Nephron progenitor cell (in vitro differentiated cells): ENCODE measurements at places on chromosomes 7 and 10.
A peak's percentile ranks its signal among the peaks of the same experiment; 100 is the strongest.

DNA sequence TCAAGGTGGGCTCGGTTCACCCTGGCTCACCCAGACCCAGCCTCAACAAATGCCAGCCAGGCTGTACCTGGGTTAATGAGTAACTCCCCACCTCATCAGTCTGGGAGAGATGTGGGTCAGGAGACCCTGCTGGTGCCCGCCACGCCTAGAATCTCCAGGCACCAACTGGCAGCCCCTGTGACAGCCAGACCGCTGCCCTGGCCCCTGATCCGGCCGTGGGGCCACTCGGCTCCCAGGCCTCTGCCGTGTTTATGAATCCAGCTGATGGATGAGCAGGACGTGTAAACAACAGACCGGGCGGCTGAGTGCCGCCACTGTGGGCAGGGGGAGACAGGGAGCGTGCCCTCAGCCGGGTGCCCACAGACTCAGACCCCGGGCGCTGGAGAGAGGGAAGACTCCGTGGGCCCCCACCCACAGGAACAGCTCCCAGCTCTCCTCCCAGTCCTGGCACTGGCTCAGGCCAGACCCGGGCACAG is 34.0 kb upstream of the PDGFA start:
- no peak overlapping the region for H3K27ac ChIP-seq
- H3K4me1 ChIP-seq, result peaks cover 6% of the 10 kb centered on the region
- H3K36me3 ChIP-seq, result peaks cover 7% of the 10 kb centered on the region
- H3K4me3 ChIP-seq, result no peak overlapping the region
- DNase-seq, result no peak

GRCh38 chr7:16428672-16429071 is 7.3 kb upstream of the CRPPA start:
- no peak overlapping the region for H3K27ac ChIP-seq
- H3K27me3 ChIP-seq, result peaks cover 8% of the 10 kb centered on the region
- no peak overlapping the region for H3K4me3 ChIP-seq
- no peak for DNase-seq

GRCh38 chr7:128206747-128207500 is 34.2 kb upstream of the LEP start:
- no peak for DNase-seq
- no peak overlapping the region for H3K27ac ChIP-seq
- no peaks in the 10 kb centered on the region for H3K36me3 ChIP-seq
- H3K4me3 ChIP-seq, result no peak overlapping the region
- peaks cover 52% of the 10 kb centered on the region for H3K27me3 ChIP-seq

DNA sequence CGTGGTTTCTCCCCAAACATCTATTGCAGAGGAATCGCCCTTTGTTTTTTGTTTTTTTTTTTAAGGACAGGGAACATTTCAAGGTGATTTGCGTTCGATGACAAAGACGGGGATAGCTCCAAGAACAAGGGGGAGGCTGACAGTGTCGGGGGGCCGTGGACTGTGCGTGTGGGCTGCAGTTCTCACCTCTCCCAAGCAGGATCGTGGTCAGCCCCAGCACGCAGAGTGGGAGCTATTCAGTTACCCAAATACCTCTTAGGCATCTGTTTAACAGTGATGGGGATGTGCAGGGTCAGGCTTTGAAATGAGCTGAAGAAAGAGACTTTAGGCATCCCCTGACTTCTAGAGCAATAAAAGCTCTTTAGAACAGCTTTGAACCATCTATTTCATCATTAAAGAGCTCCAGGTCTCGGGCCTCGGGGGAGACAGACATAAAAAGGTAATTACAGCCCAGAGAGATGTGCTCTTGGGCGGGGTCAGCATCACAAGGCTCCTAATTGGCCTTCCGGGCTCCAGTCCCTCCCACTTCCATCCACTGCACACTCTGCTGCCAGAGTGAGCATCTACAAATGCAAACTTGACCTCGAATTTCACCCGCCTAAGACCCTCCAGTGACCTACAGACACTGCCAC is 97.3 kb downstream of the MYL10 start:
- no peaks in the 10 kb centered on the region for H3K27me3 ChIP-seq
- peaks cover 35% of the 10 kb centered on the region for H3K4me1 ChIP-seq
- peak overlapping the region; percentile 63 for H3K27ac ChIP-seq
- H3K36me3 ChIP-seq, result peaks cover 46% of the 10 kb centered on the region
- peak overlapping the region; percentile 10 for H3K4me3 ChIP-seq
- peak; percentile 46 for DNase-seq

DNA sequence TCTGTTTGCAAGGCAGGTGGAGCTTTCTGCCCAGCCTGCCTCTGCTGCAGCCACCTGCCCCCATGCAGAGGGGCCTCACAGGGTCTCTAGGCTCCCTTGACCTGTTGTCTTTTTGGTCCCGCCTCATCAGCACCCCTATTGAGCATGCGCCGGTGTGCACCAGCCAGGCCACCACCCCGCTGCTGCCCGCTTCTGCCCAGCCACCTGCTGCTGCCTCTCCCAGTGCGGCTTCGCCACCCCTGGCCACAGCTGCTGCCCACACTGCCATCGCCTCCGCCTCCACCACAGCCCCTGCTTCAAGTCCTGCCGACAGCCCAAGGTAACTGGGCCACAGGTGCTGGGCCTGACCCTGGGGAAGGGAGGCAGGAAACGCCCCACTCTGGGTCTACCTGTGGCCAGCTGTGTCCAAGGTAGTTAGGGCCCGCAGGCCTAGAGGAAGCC is 38.1 kb downstream of the LDB3 start:
- H3K36me3 ChIP-seq, result no peaks in the 10 kb centered on the region
- H3K4me1 ChIP-seq, result peaks cover 32% of the 10 kb centered on the region
- H3K27ac ChIP-seq, result no peak overlapping the region
- no peak overlapping the region for H3K4me3 ChIP-seq

- H3K27ac ChIP-seq, result no peak overlapping the region
- DNase-seq, result no peak
- peaks cover 2% of the 10 kb centered on the region for H3K27me3 ChIP-seq
- peaks cover 20% of the 10 kb centered on the region for H3K4me1 ChIP-seq
- no peaks in the 10 kb centered on the region for H3K36me3 ChIP-seq
- no peak overlapping the region for H3K4me3 ChIP-seq
These were observed 34.4 kb downstream of the AGR3 start for GRCh38 chr7:16847381-16847860.

DNA sequence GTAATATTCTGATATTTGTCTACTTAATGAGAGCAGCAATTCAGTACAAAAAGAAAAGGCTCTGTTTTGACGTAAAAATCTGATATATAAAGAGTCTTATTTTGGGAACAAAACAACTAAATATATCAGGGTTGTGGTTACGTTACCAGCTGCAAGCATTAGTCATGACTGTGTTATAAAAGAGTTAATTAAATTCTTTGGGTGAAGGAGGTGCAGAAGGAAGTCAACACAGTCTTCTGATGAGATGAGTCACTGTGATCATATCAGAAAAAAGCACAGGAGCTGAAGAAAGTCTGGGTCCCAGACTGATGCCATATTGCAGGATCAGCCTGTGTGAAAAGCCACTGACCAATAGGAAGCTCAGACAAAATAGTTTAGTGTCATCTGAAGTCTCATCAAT is 234.3 kb upstream of the TEX47 start:
- no peaks in the 10 kb centered on the region for H3K36me3 ChIP-seq
- no peak overlapping the region for H3K27ac ChIP-seq
- no peaks in the 10 kb centered on the region for H3K27me3 ChIP-seq
- no peak overlapping the region for H3K4me3 ChIP-seq
- DNase-seq, result no peak
- H3K4me1 ChIP-seq, result no peaks in the 10 kb centered on the region

DNA sequence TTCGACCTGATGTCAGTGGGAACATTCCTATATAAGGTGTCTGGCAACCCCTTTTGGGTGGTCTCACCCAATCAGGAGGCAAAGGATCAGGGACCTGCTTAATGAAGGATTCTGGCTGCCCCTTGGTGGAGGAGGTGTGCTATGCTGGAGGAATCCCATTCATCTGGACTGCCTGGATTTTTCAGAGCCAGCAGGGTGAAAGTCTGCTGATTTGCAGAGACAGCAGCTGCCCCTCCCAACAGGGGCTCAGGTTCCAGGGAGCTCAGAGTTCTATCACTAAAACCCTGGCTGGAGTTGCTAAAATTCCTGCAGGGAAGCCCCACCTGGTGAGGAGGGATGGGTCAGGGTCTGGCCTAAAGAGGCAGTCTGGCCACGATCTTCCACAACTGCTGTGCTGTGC is 398.5 kb upstream of the CNTNAP2 start:
- no peak overlapping the region for H3K4me3 ChIP-seq
- H3K4me1 ChIP-seq, result no peaks in the 10 kb centered on the region
- H3K27ac ChIP-seq, result no peak overlapping the region
- DNase-seq, result peak; percentile 12
- peaks cover 4% of the 10 kb centered on the region for H3K27me3 ChIP-seq

- H3K36me3 ChIP-seq, result peaks cover 21% of the 10 kb centered on the region
- no peak overlapping the region for H3K4me3 ChIP-seq
- H3K27me3 ChIP-seq, result no peaks in the 10 kb centered on the region
- peaks cover 30% of the 10 kb centered on the region for H3K4me1 ChIP-seq
These were observed 10.6 kb downstream of the VOPP1 start for GRCh38 chr7:55561690-55562089.

GRCh38 chr10:27207350-27207749 is 33.2 kb downstream of the ACBD5 start:
- H3K27me3 ChIP-seq, result no peaks in the 10 kb centered on the region
- H3K4me1 ChIP-seq, result no peaks in the 10 kb centered on the region
- H3K36me3 ChIP-seq, result peaks cover 60% of the 10 kb centered on the region
- H3K4me3 ChIP-seq, result no peak overlapping the region
- H3K27ac ChIP-seq, result no peak overlapping the region
